ENCODE measurements at places on chromosomes 4 and X.

GRCh38 chr4:123731035-123731434 is 334.4 kb downstream of the SPRY1 start:
- DNase-seq = no peak

GRCh38 chr4:175330236-175330635 is 412.1 kb downstream of the ADAM29 start:
- DNase-seq = no peak

- DNase-seq = no peak
These were observed 52.7 kb upstream of the FAT4 start for GRCh38 chr4:125262079-125262478.

- DNase-seq = no peak
These were observed 226.2 kb downstream of the TACR3 start for GRCh38 chr4:103493450-103494159.

DNA sequence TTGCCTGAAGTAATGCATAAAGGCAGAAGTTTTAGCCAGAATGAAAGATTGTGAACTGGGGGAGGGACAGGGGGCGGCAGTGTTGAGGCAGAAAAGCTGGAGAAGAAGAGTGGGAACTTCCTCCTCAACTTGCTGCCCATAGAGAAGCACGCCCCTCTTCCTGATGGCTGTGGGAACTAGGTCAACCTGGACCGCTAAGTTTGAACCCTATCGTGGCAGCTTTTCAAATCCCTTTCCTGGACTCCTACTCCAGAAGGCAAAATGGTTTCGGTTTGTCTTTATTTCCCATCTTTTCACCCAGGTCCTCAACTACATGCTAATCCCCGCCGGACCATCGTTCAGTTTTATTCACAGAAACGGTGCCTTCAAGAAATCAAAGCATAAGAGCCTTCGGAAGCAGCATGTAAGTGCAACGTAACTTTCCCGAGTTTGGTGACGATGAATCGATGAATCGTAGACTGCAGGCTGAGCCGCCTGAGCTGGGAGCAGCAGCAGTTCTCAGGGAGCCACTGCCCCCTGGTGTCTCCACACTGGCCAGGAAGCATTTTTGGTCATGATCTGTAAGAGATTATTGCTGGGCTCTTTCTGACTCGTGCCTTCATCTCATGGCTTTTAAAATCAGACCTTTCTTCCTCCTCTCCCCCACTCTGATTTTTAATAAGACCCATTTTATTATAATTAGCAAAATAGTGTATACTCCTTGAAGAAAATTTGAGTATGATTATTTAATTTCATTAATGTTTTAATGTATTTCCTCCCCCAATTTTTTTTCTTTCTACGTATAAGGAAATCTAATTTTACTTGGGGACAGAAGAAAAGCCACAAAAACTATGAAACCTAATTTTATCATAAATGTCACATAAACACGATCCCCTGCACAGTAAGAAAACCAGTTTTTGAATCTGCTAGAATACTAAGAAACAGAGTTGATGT is 21.4 kb downstream of the SPINK2 start:
- DNase-seq = peak; percentile 57

- DNase-seq = no peak
These were observed 93.2 kb upstream of the AP1S2 start for GRCh38 chrX:15947648-15948317.

- no peak for DNase-seq
These were observed 27.9 kb upstream of the BBS7 start for GRCh38 chr4:121898150-121898549.

- DNase-seq = no peak
These were observed 33.3 kb downstream of the BBS12 start for GRCh38 chr4:122765692-122766352.

DNA sequence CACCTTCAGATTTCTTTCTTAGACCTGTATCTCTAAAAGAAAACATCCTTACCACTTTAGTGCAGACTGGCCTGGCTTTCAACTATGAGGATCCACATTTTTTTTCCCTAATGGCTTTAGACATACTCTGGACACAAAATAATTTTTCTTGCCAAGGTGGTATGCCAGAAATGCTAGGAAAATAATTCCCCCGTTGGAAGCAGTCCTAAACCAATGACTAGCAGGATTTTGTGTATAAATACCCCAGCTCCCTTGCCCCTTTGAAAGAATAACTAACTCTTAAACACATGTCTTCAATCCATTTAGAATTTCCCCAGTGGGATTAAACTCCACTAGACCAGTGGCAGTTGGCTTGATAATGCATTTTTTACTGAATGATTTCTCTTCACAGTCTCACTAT is 500.5 kb upstream of the FTHL17 start:
- no peak for DNase-seq

DNA sequence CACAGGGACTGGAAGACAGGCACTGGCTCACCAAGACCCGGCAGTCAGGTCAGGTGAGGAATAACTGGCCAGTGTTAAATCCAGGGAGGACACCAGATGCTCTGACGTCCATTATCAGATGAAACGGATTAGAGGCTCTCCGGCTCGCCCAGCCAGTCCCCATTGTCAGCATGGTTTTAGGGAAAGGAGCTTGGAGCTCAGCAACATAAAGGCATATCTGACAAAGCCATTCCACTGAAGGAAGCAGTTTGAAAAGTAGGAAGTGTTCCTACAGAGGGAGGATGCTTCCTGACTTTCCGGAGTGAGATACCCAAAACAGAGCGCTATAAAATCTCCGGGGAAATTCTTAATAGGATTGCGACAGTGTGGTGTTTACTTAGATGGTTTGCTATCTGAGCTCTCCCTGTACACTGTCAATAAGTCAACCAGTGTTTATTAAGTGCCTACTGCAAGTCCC is 14.8 kb downstream of the NDNF start:
- DNase-seq = no peak

GRCh38 chr4:8205749-8206611 is 6.9 kb downstream of the SH3TC1 start:
- DNase-seq = no peak

DNA sequence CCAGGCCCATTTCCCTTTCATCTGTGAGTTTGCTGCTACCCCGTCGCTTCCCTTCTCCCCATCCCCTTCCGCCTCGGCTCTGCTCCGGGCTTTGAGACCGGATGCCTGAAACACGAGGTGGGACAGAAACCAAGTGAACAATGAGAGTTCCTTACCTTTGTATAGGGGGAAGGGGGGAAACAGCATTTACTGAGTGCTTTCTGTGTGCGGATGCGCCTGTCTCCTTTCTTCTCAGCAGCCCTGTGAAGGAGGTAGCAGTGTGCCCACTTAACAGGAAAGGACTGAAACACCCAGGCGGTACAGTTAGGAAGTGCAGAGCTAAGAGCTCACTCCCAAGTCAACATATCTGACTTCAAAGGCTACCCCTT is 43.2 kb upstream of the TMSB15B start:
- DNase-seq = no peak

DNA sequence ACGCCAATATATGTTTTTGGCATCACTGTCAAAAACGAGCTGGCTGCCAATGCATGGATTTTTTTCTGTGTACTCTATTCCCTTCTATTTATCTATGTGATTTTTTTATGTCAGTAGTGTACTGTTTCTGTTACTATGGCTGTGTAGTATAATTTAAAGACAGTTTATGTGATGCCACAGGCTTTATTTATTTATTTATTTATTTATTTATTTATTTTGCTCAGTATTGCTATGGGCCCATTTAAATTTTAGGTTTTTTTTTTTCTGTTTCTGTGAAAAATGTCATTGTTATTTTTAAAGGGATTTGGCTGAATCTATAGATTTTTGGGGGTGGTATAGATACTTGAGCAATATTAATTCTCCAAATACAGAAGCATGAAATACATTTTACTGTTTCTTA is 338.4 kb upstream of the POU3F4 start:
- DNase-seq = no peak

DNA sequence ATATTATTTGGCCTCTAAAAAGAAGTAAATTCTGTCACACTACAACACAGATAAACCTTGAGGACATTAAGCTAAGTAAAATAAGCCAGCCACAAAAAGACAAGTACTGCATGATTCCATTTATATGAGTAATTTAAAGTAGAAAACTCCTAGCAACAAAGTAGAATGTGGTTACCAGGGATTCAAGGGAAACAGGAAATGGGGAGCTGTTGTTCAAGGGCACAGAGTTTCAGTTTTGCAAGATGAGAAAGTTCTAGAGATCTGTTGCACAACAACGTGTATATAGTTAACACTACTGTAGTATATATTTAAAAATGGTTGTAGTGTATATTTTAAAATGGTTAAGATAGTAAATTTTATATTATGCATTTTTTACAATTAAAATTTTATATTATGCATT is 25.4 kb downstream of the SEC31A start:
- DNase-seq = no peak

DNA sequence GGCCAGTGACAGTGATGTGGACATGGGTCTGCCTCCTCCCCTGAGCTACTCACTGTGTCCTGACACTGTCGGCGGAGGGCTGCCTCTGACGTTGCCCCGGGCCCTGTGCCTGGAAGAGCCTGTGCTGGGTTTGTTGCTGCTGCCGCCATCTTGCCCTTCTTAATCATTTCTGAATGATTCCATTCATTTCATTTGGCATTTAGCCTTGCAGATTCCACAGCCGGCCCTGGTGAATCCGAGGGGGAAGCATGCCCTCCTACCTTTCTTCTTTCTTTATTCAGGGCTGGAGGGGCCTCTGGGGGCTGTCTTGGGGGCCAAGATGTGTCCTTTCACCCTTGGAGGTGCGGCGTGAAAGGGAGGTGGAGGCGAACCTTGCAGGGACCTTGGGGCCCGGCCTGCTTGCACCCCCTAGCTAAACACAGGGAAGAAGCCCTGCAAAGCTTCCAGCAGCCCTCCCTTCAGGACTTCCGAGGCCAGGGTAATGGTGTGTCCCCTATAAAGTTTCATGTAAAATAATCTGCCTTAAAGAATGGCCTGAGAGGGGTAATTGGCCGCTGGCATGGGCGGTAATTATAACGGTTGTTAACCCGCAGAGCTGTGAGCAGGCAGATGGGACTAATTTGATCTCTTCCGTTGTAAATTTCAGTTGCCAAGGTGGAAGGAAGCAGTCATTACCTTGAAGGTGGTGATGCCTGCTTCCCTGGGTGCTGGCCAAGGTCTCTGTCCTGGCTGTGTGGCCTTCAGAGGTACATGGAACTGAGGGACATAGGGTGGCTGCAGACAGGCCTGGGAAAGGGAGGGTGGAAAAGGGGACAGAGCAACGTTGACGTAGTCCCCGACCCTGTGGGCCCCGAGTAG is 92.3 kb downstream of the PSAPL1 start:
- DNase-seq = no peak

DNA sequence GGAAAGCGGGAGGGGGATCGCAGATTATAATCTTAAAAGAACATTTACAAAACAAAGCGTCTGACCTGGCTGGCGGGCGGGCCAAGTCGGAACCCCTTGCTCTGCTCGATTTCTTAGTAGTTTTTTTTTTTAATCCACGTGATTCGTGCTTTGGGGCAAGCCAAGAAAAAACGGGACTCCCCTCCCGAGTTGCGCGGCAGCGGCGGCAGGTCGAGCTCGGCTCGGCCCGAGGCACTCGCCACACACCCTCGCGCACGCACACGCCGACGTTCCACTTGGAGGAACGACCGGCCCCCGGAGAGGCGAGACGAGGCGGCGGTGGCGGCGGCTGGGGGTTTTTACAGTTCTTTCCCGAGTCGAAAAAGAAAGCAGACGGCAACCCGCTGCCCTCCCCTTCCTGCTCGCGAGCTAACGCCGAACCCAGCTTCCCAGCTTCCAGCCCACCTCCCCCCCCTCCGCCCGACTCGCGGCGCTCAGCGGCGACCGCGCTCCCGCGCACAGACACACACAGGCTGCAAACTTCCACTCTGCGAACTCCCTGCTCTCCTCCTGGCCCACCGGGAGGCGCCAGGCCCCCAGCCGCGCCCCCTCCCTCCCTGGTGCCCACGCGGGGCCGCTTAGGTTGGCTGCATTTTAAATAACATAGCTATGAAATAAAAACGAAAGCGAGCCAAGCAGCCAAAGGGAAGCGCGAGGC is 1.2 kb downstream of the BCOR start:
- DNase-seq = no peak

- DNase-seq = no peak
These were observed 17.2 kb downstream of the FLNA start for GRCh38 chrX:154357205-154357604.

GRCh38 chr4:52956691-52957090 is 94.6 kb downstream of the RASL11B start:
- no peak for DNase-seq

DNA sequence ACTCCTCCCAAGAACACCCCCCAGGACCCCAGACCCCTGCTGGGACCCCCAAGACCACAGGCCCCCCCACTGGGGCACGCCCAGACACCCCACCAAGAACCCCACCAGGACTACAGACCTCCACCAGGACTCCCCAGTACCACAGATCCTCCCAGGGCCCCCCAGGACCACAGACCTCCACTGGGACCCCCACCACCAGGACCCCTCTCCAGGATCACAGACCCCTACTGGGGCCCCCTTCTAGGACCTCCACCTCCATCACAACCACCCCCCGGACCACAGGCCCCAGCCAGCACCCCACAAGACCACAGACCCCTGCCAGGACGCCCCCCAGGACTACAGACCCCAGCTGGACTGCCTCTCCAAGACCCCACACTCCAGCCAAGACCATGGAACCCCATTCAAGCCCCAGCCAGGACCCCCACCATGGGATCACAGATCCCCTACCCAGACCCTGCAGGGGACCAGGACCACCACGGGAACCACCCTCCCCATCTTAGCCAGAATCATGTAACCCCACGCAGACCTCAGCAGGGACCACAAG is 855 bp upstream of the DHRSX start:
- DNase-seq = no peak

- DNase-seq = no peak
These were observed 5.4 kb downstream of the PCDH7 start for GRCh38 chr4:30725562-30725961.

GRCh38 chr4:20544645-20545044 is 155.6 kb upstream of the PACRGL start:
- peak; percentile 11 for DNase-seq

DNA sequence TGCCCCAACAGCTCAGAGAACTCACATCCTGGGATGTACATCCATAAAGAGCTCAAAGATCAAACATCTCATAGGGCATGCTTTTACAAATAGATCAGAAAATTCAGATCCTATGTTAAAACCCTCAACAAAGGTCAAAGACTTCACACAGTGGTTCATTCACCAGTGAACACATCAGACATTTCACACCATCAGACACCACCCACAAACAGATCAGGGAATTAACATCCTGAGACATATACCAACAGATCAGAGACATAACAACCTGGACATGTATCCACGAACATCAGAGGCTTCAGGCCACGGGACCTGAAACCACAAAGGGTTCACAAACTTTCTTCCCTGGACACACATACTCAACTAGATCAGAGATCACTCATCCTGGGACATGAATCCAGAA is 23.4 kb downstream of the SUV39H1 start:
- DNase-seq = no peak

- DNase-seq = no peak
These were observed 96.4 kb downstream of the ANAPC10 start for GRCh38 chr4:145001635-145002034.

- no peak for DNase-seq
These were observed 62.7 kb upstream of the USP9X start for GRCh38 chrX:41022566-41022965.

GRCh38 chrX:149296092-149296491 is 209.0 kb downstream of the IDS start:
- DNase-seq = no peak

All from NCI-H1930 (cell line).